Dermis blood vessel endothelial cell (primary cell): ENCODE measurements at places on chromosomes 7 and 10. TPM values are rescaled to one million over a fixed set of nuclear protein-coding genes. Genes with fewer than 3 reads are reported as not detected.

DNA sequence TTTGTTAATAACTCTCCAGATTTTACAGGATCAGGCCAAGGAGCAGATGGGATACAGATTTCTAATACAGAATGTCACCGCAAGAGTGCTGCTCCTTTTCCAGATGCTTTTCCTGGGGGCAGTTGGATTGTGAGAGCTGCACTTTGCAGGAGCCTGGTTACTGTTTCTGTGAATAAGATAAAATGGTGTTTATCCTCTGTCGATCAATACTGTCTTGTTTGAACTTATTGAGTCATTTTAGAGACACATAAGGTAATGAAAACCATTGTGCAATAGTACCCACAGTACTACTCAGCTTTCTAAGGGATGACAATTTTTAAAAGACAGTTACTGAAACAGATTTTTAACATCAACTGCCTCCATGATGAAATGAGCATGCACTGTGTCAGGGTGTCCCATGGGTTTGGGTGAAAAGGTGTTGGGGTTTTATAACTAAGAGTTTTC, 2.9 kb downstream of the A1CF start:
- DNase-seq = no peak

GRCh38 chr10:73076360-73077183, 20.1 kb downstream of the P4HA1 start:
- DNase-seq = peak; percentile 72

- DNase-seq = no peak
Measured at GRCh38 chr7:98369726-98370125, 31.2 kb downstream of the BAIAP2L1 start.

GRCh38 chr7:120180221-120180620, 92.8 kb upstream of the KCND2 start:
- no peak for DNase-seq

- DNase-seq = no peak
Measured at GRCh38 chr10:51651063-51651462, 48.3 kb downstream of the CSTF2T start.

DNA sequence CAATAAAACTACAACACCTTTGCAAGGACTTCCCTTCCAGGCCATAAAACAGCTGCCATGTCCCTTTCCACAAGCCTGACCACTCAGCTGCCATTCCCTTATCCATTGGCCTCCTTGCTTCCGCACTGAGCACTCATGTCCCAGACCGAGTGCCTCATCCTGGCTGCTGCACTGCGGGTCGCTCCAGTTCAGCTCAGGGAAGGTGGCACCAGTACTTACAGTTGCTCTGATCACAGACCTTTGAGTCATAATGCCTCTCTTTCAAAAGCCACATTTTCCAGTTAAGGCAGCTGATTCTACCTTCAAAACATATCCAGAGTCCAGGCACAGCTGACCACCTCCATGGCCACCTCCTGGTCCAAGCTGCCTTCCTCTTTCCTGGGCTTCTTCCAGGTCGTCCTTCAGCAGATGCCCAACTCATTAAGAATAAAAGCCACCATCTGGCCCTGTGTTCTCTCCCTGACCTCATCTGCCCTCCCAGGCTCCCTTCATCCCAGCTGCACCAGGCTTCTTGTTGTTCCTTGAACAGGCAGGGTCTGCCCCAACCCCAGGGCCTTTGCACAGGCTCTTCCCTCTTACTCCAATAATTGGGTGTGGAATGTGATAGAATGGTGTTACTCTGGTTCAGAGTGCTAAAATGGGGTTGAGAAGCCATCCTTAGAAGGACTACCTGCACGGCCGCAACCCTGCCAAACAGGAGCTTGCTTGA, 64.5 kb downstream of the RAMP3 start:
- no peak for DNase-seq

DNA sequence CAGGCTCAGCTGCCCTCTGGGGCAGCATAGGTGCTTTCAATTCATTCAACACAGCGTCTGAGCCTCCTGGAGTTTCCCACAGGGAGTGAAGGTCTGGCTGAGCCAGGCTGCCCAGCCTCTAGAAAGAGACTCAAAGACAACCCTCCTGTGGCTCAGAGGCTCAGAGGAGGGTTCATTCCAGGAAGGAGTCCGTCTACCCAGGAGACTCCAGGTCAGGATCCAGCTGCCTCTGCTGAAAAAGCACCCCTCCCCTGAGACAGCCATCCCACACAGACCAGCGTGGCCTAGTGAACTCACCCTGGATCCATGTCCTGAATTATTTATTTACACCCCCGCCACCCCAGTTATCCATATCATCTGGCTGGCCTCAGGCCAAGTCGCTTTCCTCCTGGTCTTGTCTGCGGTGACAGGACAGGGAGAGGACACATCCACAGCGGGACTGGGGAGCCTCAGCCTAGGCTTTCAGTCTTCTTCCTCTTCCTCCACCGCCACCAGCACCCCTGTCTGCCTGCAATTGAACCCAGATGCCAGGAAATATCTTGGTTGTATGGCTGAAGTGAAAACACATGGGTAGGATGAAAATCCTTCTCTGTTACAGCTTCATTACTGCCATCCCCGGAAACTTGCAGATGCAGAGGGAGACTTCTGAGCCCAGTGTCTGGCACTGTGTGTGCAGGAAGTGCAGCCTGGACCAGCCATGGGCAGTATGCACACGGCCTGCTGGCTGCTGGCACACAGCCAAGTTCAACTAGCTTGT, 44.0 kb upstream of the COL13A1 start:
- peak; percentile 65 for DNase-seq

- no peak for DNase-seq
Measured at GRCh38 chr7:112533591-112533990, 52.8 kb downstream of the LSMEM1 start.

DNA sequence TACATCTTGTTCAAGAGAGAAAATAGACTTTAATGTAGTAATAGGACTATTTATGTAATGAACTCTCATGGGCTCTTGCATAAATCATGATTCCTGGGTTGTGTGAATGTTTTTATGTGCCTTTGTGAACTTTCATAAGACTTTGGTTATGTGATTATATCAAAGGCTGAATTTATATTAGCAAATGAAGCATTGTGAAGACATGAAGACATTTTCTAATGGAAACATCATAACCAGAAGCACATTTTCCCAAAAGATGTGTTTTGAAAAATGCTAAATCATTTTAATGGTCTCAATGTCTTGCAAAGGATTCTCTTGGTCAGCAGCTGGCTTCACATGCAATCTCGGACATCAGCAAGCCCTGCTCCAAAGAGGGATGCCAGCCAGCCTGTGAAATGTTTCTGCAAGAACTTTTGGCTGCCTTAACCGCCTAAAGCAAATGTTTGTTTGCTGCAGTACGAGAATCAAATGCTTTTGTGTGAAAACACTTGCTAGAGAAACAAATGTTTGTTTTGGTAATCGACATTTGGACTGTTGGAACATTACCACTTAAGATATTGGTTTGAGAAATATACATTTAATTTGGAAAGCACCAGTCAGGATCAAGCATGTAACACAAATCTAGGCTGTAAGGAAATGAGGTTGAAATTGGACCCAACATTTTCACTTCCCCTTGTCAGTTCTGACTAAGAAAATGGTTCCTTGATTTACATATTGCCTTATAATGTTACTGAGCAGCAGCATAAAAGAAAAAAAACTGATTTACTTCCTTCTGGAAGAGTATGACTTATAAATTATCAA, 102.1 kb downstream of the RTKN2 start:
- no peak for DNase-seq

DNA sequence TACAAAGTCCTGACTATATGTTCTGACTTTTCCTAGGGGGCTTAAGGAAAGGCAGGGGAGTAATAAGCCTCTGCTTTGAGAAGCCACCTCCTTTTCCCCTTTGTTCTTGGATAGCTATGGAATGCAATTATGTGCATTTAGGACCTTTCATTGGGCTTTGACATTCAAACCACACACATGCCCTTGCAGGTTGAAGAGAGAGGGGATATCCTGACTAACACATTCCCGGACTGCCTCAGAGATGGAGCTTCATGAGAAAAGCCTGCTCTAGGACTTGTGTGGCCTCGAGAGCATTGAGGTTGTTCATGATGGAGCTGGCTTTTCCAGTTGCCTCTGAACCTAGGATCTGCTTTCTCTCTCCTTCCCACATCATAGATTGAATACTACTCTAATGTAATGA, 694.5 kb downstream of the LRMDA start:
- DNase-seq = no peak

DNA sequence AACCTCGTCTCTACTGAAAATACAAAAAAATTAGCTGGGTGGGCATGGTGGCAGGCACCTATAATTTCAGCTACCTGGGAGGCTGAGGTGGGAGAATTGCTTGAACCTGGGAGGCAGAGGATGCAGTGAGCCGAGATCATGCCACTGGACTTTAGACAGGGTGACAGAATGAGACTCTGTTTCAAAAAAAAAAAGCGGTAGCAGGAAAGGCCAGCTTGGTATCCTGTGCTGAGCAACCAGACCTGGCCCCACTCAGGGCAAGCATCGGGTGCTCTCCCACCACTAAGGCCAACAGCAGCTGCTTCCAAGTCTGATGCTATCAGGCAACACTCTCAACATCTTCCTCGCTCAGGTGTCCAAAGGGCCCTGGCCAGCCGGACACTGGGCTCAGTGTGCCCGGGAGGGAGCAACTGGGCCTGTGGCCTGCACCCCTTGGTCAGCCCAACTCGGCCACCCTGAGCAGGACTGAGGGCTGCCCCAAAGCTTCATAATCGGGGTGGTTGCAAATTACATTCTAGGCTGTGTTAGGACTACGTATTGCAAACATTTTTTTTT, 44.3 kb upstream of the MSMB start:
- DNase-seq = no peak

DNA sequence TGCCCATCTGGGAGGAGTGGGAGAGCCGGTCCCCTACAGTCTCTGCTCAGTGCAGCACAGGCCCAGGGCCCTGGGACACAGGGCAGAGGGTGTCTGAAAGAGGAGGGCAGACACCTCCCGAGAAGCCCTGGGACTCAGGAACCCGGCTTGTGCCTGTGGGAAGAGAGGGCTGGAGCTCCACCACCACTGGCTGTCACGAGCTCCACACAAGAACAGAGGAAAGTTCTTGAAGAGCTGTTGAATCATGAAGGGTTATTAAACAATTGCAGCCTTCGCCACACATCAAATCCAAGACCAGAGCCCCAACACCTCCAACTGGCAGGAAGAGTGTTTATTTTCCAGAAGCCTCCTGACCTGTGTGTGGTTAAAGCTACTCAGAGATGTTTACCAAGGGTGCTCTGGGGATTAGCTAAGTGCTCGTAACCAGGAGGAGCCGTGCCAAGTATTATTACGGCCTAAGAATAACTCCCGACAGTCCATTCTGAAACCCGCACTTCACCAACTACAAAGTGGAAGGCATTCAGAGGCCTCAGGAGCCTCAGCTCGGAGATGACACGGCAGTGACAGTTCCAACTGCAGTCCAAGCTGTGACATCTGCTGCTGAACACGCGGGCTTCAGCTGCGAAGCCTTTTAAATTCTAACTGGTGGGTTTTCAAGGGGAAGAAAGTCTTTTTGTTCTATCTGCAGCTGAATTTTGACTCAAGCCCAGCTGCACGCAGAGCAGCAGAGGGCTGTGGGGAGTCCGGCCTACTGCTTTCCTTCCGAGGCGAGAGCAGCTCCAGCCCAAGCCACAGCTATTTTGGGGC, 75.1 kb downstream of the MAD1L1 start:
- DNase-seq = no peak

- peak; percentile 13 for DNase-seq
Measured at GRCh38 chr10:34985823-34986222, 104.3 kb downstream of the CUL2 start.

GRCh38 chr10:84997870-84998269, 669.5 kb downstream of the CCSER2 start:
- no peak for DNase-seq

DNA sequence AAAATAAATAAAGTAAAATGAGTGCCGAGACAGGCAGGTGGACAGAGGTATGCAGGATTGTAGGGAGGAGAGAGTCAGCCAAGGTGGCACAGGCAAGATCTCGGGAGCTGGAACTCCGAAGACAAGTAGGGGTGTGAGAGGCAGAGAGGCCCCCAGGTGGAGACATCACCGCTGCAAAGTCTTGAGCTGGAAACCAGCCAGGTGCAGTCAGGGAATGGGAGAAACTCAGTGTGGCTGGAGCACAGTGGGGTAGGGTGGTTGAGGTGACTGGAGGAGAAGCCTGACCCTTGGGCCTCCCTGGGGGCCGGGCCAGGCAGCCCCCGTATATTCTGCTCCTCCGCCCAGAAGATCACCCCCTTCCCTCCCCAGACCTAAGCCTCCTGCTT, 4.2 kb downstream of the EPHB4 start:
- peak; percentile 42 for DNase-seq

DNA sequence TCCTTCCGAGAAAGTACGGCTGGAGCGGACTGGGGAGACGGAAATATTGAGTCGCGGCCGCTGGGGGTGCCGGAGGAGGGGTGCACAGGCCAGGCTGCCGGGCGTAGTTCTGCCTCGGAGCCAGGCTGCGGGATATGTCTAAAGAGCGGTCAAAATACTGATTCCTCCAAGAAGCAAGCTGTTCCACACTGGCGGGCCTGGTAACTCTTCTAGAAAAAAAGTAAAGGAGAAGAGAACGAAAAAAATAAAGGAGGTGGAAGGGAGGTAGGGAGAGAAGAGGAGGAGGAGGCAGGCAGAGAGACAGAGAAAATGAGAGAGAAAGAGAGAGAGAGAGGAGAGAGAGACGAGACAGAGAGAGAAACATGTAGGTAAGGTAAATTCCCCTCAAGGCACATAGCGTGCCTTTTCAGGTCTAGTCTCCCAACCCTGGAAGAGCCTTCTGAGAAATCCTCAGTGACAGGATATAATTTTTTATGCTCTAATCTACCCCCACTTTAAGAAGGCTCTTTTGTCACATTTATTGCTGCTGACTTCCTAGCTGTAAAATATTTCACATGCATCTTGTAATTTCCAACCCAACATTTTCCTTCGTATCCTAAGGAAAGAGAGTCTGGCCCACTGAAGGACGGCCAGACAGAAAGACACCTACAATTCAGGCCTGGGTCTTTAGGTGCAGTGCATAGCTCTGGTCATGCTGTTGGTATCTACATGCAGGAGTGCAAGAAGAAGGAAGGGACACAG, 5.7 kb downstream of the DLX5 start:
- DNase-seq = no peak

GRCh38 chr7:33195264-33195663, 65.9 kb downstream of the BBS9 start:
- DNase-seq = no peak

DNA sequence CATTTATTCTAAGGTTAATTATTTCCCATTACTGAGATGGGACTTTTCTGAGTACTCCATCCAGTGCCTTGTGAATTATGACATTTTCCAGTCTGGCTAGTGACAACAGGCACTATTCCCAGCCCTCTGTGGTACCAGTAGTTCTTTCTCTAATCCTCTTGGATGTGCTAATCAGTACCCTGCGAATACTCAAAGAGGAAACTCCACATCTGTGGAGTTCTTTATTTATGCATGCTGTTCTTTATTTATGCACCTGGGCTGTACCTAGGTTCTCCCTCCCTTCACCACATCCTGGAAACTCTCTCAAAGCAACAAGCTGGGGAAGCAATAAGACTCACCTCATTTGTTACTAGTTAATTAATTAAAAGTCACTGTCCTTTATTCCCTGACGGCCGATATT, 83.5 kb downstream of the TSPAN12 start:
- no peak for DNase-seq

Gene ARHGEF35
- total RNA-seq = under 0.01 and 0.23 TPM in 2 replicates

Gene SPDYE2B
- total RNA-seq = not detected in 2 replicates

Gene CDK1
- 38.8 and 100 TPM in 2 replicates for total RNA-seq

Gene SLC26A5
- 0.85 and 0.93 TPM in 2 replicates for total RNA-seq

Gene HOXA5
- 5.6 and 6.1 TPM in 2 replicates for total RNA-seq

Gene MSMB
- not detected in 2 replicates for total RNA-seq

Gene CADPS2
- 69.4 and 83.7 TPM in 2 replicates for total RNA-seq
